ENCODE measurements at places on chromosomes 4 and X. TPM values are rescaled to one million over a fixed set of nuclear protein-coding genes. Genes with fewer than 3 reads are reported as not detected.

SERTM2 gene
- total RNA-seq = 0.22 TPM

DLG3 gene
- 71.2 TPM for total RNA-seq

NLGN4X gene
- total RNA-seq = 111 TPM

OTUD6A gene
- total RNA-seq = 0.18 TPM

GUCY1A1 gene
- total RNA-seq = not detected

DNA sequence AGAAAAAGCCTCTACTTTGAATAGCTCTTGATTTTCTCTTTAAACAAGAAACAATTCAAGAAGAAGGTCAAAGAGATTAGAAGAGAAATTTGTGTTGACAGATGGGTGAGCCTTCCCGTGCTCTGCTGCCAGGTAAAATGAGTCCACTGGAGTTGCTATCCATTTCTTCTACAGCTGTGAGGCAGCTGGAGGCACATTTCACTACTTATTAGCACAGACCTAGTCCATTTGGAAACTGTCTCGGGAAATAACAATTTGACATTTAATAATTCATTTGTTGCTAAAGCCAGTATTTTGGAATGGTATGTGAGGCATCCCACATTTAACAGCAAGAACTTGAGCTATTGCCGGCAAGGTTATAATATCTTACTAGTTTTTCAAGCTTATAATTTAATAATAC lies 396.8 kb upstream of the GRIA3 start:
- no peak overlapping the region for H3K4me3 ChIP-seq
- H3K36me3 ChIP-seq = peaks cover 1% of the 10 kb centered on the region
- H3K4me1 ChIP-seq = no peaks in the 10 kb centered on the region
- DNase-seq = no peak

- H3K4me3 ChIP-seq = no peak overlapping the region
- H3K27ac ChIP-seq = no peak overlapping the region
- no peak for DNase-seq
- no peaks in the 10 kb centered on the region for H3K36me3 ChIP-seq
- H3K27me3 ChIP-seq = no peaks in the 10 kb centered on the region
These were observed 444.6 kb downstream of the STIM2 start for GRCh38 chr4:27305246-27305645.

DHRSX gene
- total RNA-seq = 42.3 TPM

DNA sequence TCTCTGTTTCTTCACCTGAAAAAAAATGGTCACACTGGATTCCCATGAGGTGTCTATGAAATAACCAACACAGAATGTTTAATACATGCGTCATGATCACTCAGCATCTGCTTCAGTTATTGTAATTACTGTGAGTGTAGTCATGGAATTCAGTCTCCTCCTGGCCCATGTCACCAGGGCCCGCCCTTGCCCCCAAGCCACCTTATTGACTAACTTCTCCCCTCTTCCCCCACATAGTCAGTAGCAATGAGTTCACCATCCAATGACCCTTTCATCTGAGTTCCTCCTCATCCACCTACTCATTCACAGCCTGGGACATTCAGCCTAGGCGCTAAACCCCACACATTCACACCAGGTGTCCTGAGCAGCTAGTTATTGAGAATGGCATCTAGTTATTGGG lies 15.6 kb downstream of the PNMA6F start:
- H3K27me3 ChIP-seq = no peaks in the 10 kb centered on the region
- no peak overlapping the region for H3K4me3 ChIP-seq
- H3K36me3 ChIP-seq = no peaks in the 10 kb centered on the region
- H3K4me1 ChIP-seq = no peaks in the 10 kb centered on the region

DNA sequence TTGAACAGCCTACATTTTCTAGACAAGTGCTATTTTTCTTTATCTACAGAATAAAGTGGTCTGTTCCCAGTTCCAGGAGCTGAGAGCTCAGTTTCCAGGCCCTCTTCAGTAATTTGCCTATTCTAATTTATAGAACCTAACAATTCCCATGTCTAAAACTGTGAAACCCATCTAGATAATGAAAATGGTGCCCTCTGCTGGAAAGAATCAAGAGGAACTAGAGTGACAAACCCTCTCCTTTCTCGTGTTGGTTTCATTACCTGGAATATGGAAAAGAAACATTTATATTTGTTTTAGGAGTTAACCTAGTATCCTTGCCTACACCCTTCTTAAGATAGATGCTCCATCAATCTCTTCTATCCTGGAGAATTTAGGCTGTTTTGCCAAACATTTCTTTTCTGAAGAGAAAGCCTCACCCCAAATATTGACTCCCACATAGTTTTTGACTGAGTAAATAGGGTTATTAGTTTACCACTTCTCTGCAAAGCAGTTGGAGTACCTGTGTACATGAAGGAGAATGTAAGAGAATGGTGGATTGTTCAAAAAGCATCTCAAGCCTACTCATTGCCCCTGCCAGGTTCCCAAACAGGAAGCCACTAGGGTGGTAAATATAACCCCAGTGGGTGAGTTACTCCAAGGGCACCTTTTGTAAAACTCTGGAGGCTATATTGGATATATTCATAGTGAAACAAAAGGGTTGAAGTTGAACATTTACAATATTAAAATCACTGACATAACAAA lies 121.6 kb downstream of the RASL11B start:
- no peak for DNase-seq
- no peaks in the 10 kb centered on the region for H3K4me1 ChIP-seq
- H3K27me3 ChIP-seq = no peaks in the 10 kb centered on the region
- H3K4me3 ChIP-seq = no peak overlapping the region

GRCh38 chr4:113682730-113683537 lies 78.6 kb downstream of the CAMK2D start:
- no peak overlapping the region for H3K27ac ChIP-seq
- H3K36me3 ChIP-seq = no peaks in the 10 kb centered on the region
- H3K4me3 ChIP-seq = no peak overlapping the region
- H3K27me3 ChIP-seq = no peaks in the 10 kb centered on the region

- DNase-seq = no peak
- H3K4me3 ChIP-seq = no peak overlapping the region
- H3K27ac ChIP-seq = no peak overlapping the region
These were observed 38.7 kb downstream of the ANXA5 start for GRCh38 chr4:121658125-121658524.

- H3K4me3 ChIP-seq = no peak overlapping the region
- no peak for DNase-seq
- no peaks in the 10 kb centered on the region for H3K4me1 ChIP-seq
These were observed 98.5 kb upstream of the KLF3 start for GRCh38 chr4:38565271-38566199.

PABPC5 gene
- total RNA-seq = 3.0 TPM
